LNCaP clone FGC (cell line): ENCODE measurements at places on chromosomes 5 and 9.

GRCh38 chr9:70921136-70921535, 200.3 kb downstream of the TRPM3 start:
- no peak for DNase-seq

DNA sequence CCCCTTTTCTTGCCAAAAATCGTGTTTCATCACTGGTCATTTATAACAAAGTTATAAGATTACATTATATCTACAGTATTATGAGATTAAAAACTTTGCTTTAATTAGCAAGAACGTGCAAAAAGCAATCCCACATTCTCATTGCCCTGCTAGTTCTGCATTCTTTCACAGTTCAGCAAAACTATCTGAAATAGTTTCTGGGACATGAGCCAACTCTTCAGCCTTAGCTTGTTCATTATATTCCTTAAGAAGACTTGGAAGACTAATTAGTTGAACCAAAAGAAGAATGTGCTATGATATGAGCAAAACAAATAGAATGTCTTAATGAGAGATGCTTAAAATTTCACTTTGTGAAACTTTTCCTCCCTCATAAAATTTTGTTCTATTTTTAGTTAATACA, 76.7 kb downstream of the ITGA1 start:
- DNase-seq: no peak

DNA sequence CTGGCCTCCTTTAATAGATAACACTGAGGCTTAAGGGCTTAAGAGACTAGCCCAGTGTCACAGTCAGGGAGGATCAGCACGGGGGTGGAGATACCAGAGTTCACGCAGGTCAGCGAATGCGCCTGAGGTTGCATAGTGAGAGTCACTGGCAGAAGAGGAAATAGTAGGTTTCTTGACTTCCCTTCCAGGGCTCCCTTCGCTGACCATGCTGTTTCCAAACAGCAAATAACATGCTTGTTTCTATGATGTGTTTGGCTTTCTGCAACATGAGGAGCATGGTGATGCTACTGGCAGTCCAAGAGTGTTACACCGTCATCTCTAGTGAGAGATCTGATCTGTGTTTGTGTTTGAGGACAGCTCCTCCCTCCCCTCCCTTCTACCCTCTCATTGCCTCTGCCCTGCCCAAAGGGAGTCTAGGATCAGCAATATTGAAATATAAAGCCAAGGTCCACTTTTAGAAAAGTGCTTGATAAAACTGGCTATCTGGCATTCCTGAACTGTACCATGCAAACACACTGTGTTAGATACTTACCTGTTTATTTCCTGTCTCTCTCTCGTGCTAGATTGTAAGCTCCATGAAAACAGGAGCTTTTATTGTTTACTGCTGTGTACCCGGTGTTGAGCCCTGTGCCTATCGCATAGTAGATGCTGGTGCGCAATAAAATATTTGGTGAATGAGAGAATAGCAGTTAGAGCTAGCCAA, 12.3 kb downstream of the TLE4 start:
- no peak for DNase-seq

- no peak for DNase-seq
Measured at GRCh38 chr5:88487066-88487465, 218.4 kb upstream of the TMEM161B start.

DNA sequence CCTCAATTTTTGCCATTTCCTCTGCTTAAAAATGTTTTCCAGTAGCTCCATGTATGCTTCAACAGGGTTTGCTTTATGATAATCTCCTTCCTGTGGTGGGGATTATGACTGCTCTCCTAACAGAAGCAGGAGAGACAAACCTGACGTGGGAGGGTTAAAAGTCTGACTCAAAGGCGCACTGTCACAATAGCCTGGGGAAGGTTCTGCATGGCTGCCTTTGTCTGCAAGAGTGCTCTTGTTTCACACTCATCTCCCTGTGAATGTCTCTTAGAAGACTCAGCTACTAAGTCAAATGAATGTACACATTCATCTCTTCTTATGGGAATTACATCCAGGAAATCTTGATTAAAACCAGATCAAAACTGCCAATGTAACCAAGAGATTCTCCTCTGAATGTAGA, 90.9 kb upstream of the MTAP start:
- no peak for DNase-seq

GRCh38 chr9:130897848-130898551, 1.4 kb upstream of the QRFP start:
- DNase-seq: no peak

GRCh38 chr5:65029178-65029577, 260.4 kb downstream of the CWC27 start:
- no peak for DNase-seq

- DNase-seq: no peak
Measured at GRCh38 chr5:67187006-67187715, 9.4 kb downstream of the CD180 start.

GRCh38 chr5:111387361-111387760, 125.0 kb downstream of the STARD4 start:
- no peak for DNase-seq

DNA sequence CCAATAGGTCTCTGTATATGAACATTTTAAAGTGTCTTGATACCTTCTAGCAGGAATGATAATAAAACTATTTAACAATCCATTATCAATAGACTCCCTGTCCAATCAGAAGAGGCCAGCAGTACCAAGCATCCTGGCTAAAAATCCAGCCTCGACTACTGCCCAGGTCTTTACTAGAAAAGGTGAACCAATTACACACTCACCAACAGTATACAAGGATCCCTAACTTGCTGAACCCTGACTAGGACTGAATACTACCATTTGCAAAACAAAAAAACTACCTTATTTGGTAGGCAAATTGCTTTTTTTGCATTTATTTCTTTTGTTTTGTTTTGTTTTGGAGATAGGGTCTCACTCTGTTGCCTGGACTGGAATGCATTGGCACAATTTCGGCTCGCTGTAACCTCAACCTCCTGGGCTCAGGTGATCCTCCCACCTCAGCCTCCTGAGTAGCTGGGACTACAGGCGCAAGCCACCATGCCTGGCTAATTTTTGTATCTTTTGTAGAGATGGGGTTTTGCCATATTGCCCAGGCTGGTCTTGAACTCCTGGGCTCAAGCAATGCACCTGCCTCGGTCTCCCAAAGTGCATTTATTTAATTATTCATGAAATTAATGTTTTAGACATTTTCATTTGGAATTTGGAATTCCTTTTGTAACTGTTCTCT, 27.5 kb downstream of the FNBP1 start:
- no peak for DNase-seq

DNA sequence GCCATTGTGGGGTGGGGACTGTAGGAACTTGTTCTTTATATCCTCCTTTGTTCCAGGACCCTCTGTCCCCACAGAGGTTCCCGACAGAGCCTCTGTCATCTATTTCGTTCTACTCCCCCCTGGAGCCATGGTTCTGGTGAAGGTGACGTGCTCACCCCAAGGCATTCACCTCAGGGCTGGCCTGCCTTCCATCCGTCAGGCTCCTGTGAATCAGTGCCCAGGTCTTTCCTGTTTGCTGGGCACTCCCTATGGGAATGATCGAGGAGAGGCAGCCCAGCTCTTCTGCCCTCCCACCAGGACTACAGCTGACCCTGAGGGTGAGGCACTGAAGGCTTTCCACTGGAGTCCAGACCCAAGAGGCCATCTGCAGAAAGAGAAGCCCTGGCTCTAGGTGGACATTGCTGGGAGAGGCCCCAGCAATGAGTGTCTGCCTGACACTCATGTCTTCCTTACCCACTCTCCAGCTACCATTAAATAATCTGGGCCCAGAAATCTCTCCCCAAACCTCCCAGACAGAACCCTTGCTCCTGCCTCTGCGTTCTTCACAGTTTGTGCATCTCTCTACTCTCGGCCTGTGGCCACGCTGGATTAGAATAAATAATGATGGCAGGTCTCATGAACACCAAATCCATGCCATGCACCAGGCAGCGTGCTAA, 214.2 kb downstream of the FSTL4 start:
- no peak for DNase-seq

- DNase-seq: no peak
Measured at GRCh38 chr5:62090953-62091352, 215.1 kb upstream of the KIF2A start.

GRCh38 chr9:98359569-98359968, 104.1 kb upstream of the TBC1D2 start:
- DNase-seq: no peak

GRCh38 chr9:16202914-16203728, 650.3 kb downstream of the CCDC171 start:
- DNase-seq: peak; percentile 46

- DNase-seq: no peak
Measured at GRCh38 chr5:73702534-73702933, 76.5 kb downstream of the ARHGEF28 start.

GRCh38 chr9:127927201-127927987, 3.2 kb downstream of the PIP5KL1 start:
- no peak for DNase-seq

DNA sequence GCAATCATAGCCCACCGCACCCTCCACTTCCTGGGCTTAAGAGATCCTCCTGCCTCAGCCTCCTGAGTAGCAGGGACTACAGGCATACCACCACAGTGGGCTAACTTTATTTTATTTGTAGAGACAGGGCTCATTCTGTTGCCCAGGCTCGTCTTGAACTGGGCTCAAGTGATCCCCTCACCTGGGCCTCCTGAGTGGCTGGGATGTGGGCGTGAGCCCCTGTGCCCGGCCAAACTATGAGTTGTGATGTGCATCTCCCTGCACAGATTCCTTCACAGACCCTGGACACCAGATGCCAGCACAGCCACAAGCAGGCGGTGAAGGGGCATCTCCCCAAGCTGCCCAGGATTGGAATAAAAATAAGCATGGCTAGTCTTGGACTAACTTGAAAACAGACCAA, 244.9 kb upstream of the IRX1 start:
- DNase-seq: no peak
